ENCODE measurements at places on chromosomes 16 and 17.

GRCh38 chr17:11996722-11997146, 541 bp downstream of the ZNF18 start:
- DNase-seq = peak; percentile 37

DNA sequence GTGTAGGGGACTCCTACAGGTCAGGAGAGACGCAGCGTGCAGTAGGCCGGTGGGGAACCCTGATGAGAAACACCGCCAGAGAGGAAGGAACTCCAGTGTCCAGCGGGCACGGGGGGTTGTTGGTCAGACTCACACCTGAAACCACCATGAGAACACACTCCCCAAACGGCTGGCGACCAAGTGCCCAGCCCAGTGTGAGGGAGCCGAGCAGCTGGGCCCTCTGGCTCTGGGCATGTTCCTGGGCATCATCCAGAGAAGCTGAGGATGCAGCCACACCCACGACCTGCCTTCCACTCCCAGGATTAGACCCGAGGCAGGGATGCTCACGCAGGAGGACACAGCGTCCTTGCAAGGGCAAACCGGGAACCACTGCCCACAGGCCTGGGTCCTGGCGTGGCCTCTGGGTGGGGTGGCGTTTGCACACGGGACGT, 108.3 kb upstream of the ZNF750 start:
- no peak for DNase-seq

- DNase-seq = peak; percentile 35
Measured at GRCh38 chr17:17494499-17494869, 1.7 kb downstream of the RASD1 start.

- no peak for DNase-seq
Measured at GRCh38 chr17:1124896-1125787, 54.6 kb downstream of the ABR start.

GRCh38 chr17:44989552-44990138, 21.5 kb upstream of the C1QL1 start:
- no peak for DNase-seq

- no peak for DNase-seq
Measured at GRCh38 chr16:59905131-59905530, 1171.0 kb upstream of the GOT2 start.

DNA sequence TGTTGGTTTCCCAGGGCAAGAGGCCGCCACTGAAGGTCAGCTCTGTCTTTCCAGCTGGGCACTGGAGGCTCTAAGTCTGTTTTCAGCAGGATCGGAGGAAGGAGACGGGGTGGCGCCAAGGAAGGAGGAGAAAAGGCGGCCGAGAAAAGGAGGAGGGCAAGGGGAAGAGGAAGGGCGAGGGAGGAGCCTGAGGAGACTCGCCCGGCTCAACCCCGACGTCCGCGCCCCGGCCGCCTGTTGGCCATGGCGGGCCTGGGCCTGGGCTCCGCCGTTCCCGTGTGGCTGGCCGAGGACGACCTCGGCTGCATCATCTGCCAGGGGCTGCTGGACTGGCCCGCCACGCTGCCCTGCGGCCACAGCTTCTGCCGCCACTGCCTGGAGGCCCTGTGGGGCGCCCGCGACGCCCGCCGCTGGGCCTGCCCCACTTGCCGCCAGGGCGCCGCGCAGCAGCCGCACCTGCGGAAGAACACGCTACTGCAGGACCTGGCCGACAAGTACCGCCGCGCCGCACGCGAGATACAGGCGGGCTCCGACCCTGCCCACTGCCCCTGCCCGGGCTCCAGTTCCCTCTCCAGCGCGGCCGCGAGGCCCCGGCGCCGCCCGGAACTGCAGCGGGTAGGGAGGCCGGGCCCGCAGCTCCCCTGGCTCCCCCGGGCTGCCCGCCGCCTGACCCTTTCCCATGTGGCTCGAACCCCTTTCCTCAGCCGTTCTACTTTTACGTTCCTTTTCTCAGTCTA, at the start of gene RNF135:
Gene RNF135, plus strand, starts transcription at position 209 of the 737 bp plus-strand sequence. Its CDS starts 35 bp downstream, at position 244.
- peak; percentile 40 for DNase-seq

DNA sequence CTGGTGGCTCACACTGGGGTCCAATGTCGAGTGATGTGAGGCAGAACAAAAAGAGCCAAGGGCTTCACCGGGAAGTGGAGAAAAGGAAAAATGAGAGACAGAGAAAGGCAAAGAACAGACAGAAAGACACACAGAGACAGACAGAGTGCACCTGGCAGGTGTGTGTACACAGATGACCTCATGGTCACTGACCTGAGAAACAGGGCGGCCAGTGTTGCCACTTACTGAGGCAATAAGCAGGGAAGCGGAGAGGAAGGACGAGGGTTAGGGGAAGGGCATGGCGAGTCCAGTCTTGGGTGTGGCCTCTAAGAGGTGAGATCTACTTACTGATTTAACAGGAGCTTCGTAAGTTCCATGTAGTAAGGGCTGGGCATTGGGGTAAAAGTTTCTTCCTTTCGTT, 7.5 kb downstream of the GINS2 start:
- no peak for DNase-seq

GRCh38 chr16:23424292-23424958, 28.6 kb downstream of the COG7 start:
- no peak for DNase-seq

DNA sequence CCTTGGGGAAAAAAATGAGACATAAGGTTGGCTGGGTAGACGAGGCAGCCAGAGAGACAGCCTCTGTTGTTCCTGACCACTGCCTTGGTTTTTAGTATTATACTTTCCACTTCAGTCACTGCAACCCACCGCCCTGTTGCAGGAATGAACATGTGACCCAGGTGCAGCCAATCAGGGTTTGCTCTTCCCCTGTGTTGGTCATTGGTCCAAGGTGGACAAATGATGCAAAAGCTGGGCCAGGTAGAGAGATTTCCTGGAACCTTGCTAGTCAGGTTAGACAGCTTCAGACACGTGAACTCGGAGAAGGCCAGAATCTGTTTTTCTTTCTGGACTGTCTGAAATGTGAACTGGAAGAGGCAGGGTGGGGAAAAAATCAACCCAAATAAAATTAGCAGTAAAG, 452.4 kb upstream of the RBFOX1 start:
- no peak for DNase-seq

DNA sequence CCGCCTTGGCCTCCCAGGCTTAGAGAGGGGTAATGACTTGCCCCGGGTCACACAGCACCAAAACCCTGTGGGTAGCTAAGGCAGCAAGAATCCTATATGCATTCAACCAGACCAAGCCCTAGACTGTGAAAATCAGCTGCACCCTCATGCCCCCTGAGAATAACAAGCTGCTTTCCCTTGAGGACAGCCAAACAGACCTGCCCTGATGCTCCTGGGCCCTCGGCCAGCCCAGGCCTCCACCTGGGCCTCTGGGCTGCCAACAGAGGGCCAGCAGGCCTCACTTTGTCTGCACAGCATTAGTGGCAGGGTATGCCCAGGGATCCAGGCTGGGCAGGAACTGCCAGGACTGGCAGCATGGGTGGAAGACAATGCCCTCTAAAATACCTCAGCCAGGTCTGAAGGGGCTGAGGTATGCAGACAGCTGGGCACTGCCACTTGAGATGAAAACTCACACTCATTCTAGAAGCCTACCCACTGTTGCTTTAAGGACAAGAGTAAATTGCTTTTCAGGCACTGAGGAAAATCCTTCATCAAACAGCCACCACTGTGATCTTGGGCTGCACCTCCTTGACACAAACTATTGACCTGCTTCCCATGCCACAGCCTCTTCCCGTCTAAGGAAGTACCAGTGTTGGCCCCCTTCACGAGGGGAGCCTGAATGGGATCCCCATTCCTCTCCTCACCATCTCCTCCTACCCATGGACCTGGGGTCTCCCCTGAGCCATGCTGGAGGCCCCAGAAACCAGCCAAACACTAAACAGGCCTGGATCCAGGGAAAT, 8.8 kb downstream of the ST3GAL2 start:
- no peak for DNase-seq

- peak; percentile 84 for DNase-seq
Measured at GRCh38 chr17:15502369-15503112, 35.1 kb upstream of the CDRT4 start.

GRCh38 chr17:8925808-8926207, 39.7 kb downstream of the PIK3R5 start:
- no peak for DNase-seq

DNA sequence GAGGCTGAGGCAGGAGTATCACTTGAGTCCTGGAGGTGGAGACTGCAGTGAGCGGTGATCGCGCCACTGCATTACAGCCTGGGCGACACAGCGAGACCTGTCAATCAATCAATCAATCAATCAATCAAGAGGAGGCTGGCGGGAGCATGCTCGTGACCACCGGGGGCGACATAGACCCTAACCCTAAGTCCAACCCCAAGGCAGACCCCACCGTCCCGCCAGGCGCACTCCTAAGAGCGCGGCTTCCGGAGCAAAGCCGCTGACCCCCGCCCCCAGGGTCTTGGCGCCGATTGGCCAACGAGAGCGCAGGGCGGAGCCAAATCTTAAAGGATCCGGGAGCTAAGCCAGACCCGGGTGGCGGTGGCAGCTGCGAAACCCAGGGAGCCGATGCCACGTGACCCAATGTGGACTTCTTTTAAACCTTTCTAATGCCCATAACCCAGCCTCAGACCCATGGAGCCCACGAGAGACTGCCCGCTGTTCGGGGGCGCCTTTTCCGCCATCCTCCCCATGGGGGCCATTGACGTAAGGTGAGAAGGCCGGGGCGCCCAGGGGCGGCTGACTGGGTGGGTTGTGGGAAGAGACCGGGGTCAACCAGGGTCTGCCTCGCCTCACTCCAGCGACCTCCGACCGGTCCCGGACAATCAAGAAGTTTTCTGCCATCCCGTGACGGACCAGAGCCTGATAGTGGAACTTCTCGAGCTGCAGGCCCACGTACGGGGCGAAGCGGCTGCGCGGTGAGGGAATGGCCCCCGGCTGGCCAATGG, at the start of gene RANGRF:
Gene RANGRF, plus strand, starts transcription at position 335 of the 767 bp plus-strand sequence. Its CDS starts 119 bp downstream, at position 454.
- DNase-seq = peak; percentile 95
